ENCODE measurements at places on chromosomes 11 and 22.

DNA sequence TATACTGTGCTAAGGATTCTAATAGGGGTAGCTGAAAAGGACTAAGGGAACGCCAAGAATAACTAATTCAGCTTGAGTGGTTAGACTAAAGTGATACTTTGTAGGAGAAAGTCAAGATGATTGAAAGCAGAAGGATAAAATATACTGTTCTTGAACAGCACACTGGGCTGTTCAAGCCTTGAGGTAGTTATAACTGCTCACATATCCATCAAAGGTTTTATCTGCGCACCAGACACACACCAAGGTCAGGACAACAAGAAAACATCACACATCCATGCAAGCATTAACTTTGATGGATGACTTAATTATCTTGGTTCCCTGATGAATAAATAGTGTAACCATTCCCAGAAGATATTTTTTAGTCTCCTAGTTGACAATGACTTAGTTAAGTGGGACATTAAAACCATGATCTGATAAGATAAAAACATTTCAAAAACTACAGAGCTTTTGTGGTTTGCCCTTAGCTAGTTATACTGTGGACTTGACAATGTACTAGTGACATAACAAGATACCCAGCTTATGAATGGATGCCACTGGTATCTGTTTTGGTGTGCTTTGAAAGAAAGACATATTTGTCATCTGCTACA lies 728.9 kb downstream of the JRKL start:
- DNase-seq = no peak

- DNase-seq = no peak
Measured at GRCh38 chr22:30824096-30824495, 129.4 kb downstream of the OSBP2 start.

- no peak for DNase-seq
Measured at GRCh38 chr11:116925050-116925449, 87.6 kb upstream of the APOA1 start.

- peak; percentile 84 for DNase-seq
Measured at GRCh38 chr11:34044664-34045485, 6.7 kb upstream of the CAPRIN1 start.

- no peak for DNase-seq
Measured at GRCh38 chr11:118128310-118128709, 24.3 kb downstream of the SCN4B start.

DNA sequence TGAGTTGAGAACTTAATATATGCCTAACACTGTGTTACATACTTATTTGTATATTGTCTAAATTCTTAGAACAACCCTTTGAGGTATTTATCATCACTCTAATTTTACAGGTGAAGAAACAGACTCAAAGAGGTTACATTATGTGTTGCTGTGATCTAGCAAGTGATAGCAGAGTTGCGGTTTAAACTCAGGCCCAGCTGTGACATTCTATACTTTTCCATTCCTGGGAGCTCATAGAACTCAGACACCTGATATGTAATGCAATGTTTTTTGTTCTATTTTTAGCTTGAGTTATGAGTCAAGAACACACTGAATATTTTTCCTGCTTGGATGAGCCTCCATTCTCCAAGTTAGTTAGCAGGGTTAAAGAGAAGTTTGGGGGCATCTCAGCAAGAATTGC lies 449.7 kb upstream of the DDI1 start:
- DNase-seq = no peak

- DNase-seq = no peak
Measured at GRCh38 chr11:133678191-133678590, 145.9 kb upstream of the OPCML start.

GRCh38 chr11:106872246-106872645 lies 146.0 kb downstream of the GUCY1A2 start:
- DNase-seq = no peak

- no peak for DNase-seq
Measured at GRCh38 chr22:38871360-38872171, 450 bp downstream of the CBX6 start.

All from RWPE2 (cell line).